ENCODE measurements at places on chromosomes 5 and 9.

DNA sequence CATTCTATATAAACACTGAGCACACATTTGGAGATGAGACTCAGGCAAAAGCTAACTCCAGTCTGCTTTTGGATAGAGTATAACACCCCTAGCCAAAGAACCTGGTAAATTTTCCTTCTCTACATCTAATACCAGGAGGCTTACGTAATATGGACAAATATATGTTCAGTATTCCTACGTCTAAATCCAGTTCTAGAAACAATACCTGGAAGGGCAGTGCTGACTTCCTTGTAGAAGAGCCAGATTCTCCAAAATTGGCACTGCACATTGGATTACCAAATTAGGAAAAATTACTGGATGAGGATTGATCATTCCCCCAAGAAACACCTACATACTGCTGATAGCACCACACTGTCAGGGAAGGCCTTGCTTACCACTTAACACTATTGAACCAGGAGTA, 247.4 kb downstream of the SAXO1 start:
- DNase-seq, result no peak

DNA sequence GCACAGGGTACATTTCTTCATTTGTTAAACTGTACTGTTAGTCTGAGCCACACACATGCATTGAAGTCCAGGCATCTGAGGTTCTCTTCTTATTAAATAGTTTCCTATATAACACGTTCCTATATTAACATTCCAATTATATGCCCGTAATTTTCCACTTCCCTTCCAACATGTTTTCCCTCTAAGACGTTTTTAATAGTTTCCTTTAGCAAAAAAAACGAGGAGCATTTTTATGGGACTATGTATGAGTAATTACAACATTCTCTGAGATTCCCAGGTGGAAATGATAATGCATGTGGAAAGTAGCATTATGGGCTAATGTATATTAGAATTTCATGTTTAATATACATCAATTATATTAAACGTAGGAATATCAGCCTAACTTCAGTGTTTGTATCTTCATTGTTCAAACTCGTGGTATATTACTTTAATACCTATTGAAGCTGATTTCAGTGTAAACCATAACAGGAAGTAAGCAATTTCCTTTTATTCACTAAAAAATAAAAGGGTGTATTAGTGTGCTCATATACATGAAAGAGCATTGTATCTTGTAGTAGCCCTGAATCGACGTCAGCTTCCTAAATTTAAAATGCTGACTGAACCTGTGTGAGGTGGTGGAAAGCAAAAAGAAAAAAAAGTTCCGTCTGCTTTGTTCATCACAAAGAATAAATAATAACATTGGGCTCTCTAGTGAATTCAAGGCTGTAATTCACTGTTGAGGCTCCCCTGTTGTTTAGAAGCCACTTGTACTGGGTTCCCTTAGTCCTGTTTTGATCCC, 11.3 kb downstream of the SMARCA2 start:
- no peak for DNase-seq

DNA sequence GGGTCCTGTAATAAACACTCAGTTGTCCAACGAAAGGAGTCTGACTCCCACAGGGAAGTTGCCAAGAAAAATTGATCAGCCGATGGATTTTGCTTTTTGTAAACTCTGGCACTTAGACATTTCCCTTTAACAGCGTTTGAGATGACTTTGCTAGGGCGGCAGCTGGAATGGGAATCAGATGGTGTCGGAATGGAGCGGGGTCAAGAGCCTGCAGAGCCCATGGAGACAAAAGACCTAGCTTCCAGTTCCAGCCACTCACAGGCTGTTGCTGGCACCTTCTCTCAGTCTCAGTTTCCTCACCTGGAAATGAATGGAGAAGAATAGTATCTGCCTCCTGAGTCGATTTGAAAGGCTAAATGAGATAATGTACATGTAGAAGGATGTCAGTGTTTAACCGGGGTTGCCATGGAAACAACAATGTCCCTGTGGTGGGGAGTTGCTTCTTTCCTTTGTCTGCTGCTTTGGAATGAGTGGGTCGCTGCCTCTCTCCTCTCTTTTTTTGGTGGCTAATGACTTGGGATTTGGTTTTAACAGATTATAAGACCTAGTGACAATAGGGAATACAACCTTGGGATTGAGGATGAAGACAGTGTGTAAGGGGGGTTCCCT, 137.4 kb downstream of the GAS1 start:
- no peak for DNase-seq

DNA sequence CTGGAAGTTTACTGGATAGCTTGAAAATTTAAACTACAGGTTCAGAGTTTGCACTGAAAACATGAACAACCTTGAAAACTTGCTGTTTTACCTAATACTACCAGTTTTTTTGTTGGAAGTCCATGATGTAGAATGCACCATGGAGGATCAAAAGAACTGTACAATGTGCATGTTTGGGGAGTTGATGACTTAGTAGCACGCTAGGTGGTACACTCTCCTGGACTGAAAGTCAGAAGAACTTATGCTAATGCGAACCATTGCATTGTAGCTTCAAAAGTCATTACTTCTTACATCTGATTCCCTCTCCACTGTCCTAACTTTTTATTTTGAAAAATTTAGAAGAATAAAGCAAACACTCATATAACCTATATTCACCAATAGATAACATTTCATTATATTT, 211.0 kb downstream of the OSTF1 start:
- no peak for DNase-seq

DNA sequence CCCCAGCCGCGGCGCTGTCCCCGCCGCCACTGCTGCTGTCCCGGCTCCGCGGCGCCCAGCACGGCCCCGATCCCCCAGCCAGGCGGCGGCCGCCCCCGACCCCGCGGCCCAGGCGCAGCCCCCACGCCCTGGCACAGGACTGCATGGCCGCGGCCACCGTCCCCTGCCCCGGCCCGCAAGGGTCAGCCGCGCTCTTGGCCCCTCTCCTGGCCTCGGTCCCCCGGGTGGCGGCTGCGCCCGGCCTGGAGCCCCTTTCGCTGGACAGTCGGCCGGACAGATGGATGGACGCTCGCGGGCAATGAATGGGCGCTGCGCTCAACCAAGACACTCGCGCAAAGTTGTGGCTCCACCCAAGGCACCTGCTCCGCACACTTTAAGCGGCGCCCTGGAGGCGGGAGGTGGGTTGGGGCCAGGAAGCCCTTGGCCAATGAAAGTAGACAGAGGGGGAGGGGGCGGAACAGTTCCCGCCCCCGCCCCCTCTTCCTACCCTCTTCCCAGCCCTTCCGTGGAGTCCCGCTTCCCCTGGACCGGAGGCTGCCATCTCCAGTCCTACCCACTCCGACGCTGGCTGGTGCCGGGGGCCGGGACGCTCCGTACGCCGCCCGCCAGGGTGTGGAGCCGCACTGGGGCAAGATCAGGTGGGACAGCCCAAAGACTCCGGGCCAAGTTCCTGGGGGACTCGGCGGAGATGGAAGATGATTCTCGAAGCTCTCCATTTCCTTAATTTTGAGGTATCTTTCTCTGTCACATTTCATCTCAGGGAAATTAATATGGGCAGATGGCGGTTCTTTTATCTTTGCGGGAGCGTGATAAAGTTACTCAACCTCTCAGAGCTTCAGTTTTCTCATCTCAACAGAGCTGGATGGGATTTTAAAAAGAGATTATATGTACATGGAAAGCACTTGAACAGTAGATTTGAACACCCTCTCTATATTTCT, at the start of gene GLDC:
TSS of gene GLDC (minus strand) at position 375 of the 938 bp plus-strand sequence. CDS start at position 145, 230 bp downstream.
- DNase-seq, result peak; percentile 34

GRCh38 chr9:110340306-110340705, 2.6 kb upstream of the TXNDC8 start:
- no peak for DNase-seq

Measured in Peyer's patch (tissue), 4 donors.